NCI-H1092 treated with DMSO at 0.1 percent for 48 hours (cell line): ENCODE measurements at places on chromosomes 12 and 14.

- no peak for DNase-seq
Measured at GRCh38 chr12:40171501-40171900, 53.3 kb upstream of the LRRK2 start.

GRCh38 chr12:98418357-98419075 lies 96.9 kb upstream of the TMPO start:
- DNase-seq: no peak

DNA sequence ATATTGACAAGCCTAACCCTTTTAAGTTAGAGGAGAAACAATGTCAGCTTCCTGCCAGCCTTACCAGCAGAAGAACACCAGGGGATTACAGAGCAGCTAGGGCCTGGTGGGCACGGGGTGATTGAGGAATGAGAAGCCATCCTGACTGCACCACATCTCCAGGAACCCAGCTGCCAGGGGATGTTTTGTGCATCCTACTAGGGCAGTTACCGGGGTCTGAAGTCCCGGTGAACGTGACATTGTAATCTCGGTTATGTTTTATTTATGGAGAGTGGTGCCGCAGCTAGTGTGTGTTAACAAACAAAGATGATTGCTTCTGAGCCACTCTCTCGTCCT lies 115.9 kb downstream of the BCL11B start:
- no peak for DNase-seq

- DNase-seq: no peak
Measured at GRCh38 chr12:132190012-132190755, 45.9 kb downstream of the NOC4L start.

DNA sequence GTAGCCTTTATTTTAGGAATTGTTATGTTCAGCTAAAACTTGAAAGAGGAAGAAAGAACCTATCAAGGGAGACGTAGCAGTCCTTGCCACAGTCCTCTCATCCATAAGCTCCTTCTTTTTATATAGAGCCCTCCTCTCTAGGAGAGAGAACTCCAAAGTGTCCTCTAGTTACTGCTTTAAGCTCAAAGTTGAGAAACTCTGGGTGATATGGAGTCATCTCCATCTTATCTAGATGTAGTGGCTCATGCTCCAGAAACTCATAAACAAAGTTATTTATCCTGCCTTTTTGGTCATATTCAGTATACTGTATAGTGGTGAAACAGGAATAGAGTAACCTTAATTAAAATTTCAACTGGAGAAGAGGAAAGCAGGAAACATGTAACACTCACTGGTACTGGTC lies 90.4 kb upstream of the ATF7IP start:
- DNase-seq: no peak

DNA sequence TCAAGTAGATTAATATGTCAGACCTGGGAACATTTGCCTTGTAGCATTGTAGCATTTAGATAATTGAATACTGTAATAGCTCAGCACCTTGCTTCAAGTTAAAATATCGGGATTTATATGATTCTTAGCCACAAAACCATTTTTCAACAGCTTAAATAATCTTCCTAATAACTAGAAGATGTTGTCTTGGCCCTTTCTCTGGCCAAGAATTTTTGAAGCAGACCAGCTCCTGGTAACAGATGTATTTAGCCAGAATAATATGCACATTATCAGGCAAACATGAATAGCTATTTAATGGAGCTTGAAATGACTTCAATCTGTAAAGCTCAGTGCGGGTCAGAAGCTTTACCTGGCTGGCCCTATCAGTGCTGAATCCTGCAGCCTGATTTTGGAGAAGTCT lies 913.1 kb downstream of the AACS start:
- no peak for DNase-seq

GRCh38 chr12:48777501-48778400 lies 11.1 kb downstream of the ADCY6 start:
- no peak for DNase-seq

- DNase-seq: no peak
Measured at GRCh38 chr12:128073937-128074336, 193.0 kb upstream of the TMEM132C start.
